ENCODE measurements at places on chromosomes 16 and 17. TPM values are rescaled to one million over a fixed set of nuclear protein-coding genes. Genes with fewer than 3 reads are reported as not detected.

Gene MRM1
- 6.1 TPM for total RNA-seq

Gene B4GALNT2
- 4.2 TPM for total RNA-seq

Gene GUCY2D
- 0.13 TPM for total RNA-seq

Gene ST6GALNAC1
- total RNA-seq: 10.8 TPM

Gene ABCA10
- total RNA-seq: 1.3 TPM

Gene PIGL
- total RNA-seq: 30.6 TPM

Gene SYT17
- 1.3 TPM for total RNA-seq

Gene SULT1A2
- 0.51 TPM for total RNA-seq

Gene RPL23
- 3,303 TPM for total RNA-seq

Gene CRYM
- total RNA-seq: 1.2 TPM

Gene ATP2A3
- total RNA-seq: under 0.01 TPM

Gene ICAM2
- 0.90 TPM for total RNA-seq

Gene CCDC200
- total RNA-seq: not detected
